ENCODE measurements at places on chromosomes 4 and X. TPM values are rescaled to one million over a fixed set of nuclear protein-coding genes. Genes with fewer than 3 reads are reported as not detected.

HS6ST2 gene
- total RNA-seq: not detected

SPANXN2 gene
- total RNA-seq: not detected

UGT2B15 gene
- not detected for total RNA-seq

P2RY8 gene
- total RNA-seq: not detected

DRD5 gene
- total RNA-seq: not detected

IL2RG gene
- not detected for total RNA-seq

FAM47A gene
- not detected for total RNA-seq

ADRA2C gene
- 0.72 TPM for total RNA-seq

GLOD5 gene
- total RNA-seq: not detected

PGAM4 gene
- not detected for total RNA-seq

SLC9A7 gene
- total RNA-seq: 119 TPM

ART3 gene
- total RNA-seq: not detected

MAGEC3 gene
- total RNA-seq: not detected

Data from smooth muscle cell of the pulmonary artery (primary cell).